ENCODE measurements at places on chromosomes 3 and 15.

- peak; percentile 26 for DNase-seq
These were observed 67.3 kb downstream of the MORC1 start for GRCh38 chr3:109050591-109051167.

- no peak for DNase-seq
These were observed 74.6 kb downstream of the GTPBP8 start for GRCh38 chr3:113065336-113065735.

GRCh38 chr3:11832981-11833905, 13.4 kb downstream of the TAMM41 start:
- no peak for DNase-seq

DNA sequence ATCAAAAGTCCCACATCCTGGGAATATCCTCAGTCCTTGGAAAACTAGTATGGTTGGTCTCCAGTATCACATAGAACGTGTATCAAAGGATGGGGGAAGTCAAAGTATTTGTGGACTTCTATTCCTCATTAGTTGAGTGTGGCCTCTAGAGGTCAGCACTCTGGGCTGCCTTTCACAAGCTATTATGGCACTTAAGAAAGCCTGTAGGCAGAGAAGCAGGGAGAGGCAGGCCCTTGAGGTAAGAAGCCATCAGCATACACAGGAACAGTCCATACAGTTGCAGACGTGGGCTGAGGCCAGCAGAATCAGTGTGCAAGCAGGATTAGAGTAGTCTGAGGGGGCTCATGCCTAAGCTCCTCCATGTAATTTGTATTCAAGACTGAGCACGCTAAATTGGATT, 341.7 kb downstream of the CLSTN2 start:
- no peak for DNase-seq

DNA sequence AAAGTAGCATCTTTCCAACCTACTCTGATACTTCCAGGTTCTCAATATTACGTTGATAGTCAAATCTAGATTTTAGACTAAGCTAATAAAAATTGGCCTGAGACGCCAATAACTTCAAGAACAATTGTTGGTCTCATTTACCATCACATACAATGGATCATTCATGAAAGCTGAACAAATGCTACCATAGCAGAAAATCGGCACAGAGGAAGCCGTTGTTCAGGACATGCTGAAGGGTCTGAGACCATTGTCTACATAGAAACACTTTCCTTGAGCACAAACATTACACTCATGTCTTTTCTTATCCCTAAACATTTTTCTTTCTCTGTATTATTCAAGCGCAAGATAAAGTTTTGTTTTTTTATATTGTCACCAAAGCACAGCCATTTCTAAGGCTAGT, 37.2 kb upstream of the FHIT start:
- DNase-seq, result no peak

DNA sequence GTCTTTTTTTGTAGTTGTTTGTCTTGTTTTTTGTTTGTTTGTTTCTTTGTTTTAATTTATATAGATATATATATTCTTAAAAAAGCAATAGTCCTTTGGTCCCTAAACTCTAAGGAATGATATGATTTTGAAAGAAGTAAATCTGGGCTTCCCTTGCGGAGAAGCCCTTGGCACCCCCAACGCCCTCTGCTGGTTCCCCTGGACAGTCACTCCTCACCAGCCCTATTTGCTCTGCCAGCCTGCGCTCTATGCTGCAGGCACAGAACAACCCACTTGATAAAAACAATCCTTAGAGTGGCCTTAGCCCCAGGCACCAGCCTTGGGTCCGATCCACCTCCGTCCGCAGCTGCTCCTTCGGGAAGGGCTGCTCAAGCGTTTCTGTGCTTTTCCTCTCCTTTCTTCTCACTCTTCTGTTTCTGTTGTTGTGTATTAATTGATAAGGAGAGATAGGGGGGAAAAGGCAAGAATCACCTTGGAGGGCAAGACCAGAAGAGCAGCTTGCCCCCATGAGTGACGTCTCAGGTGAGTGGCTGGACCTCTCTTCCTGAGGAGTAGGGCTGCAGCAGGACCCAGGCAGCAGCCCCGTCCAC, 13.7 kb upstream of the PARP6 start:
- DNase-seq, result peak; percentile 44

DNA sequence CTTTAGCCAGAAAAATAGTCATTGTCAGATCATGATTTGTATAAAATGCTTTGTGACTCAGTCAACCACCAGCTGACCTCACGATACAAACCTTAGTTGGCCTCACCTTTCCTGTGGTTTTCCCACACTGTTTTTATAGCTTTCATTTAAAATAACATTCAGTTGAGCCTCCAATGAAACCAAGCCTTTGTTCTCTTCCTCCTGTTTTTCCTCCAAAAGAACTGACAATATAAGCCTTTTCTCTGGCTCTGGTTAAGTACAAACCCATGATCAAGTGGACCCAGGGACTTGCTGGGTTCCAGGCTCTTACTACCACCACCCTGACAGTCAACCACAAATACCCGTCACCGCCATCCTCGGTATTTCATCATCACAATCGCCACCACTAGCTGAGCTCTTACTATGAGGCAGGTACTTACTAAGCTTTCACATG, 81.7 kb downstream of the TAMM41 start:
- DNase-seq, result peak; percentile 80

GRCh38 chr15:63189941-63190768, 749 bp downstream of the RAB8B start:
- no peak for DNase-seq

GRCh38 chr15:90956274-90957030, 1.8 kb downstream of the RCCD1 start:
- DNase-seq, result peak; percentile 72

DNA sequence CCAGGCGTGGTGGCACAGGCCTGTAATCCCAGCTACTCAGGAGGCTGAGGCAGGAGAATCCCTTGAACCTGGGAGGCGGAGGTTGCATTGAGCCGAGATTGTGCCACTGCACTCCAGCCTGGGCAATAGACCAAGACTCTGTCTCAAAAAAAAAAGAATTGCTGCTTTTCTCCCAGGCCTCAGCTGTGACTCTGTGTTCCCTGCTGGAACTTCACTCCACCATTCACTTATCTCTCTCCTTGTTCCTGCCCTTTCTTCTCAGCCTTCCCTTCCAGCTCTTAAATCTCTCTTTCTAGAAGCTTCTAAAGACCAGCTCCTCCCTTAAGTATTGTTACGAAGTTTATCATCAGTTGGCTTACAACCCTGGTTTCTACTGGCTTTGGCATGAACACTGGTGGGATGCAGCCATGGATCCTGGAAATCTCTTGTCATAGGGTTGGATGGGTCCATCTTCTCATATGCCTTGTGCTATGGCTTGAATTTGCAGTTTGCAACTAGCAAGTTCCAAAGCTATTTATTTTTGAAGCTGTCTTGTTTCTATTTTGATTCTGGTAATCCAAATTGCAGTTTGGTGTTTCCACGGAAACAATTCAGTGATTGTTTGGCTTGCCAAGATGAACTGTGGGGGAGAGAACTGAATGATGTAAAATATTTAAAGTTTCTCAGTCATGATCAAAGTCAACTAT, 10.5 kb downstream of the C3orf62 start:
- DNase-seq, result no peak

GRCh38 chr3:37075955-37076354, 82.6 kb downstream of the MLH1 start:
- DNase-seq, result no peak

- no peak for DNase-seq
These were observed 851 bp upstream of the TEX55 start for GRCh38 chr3:119145128-119145499.

DNA sequence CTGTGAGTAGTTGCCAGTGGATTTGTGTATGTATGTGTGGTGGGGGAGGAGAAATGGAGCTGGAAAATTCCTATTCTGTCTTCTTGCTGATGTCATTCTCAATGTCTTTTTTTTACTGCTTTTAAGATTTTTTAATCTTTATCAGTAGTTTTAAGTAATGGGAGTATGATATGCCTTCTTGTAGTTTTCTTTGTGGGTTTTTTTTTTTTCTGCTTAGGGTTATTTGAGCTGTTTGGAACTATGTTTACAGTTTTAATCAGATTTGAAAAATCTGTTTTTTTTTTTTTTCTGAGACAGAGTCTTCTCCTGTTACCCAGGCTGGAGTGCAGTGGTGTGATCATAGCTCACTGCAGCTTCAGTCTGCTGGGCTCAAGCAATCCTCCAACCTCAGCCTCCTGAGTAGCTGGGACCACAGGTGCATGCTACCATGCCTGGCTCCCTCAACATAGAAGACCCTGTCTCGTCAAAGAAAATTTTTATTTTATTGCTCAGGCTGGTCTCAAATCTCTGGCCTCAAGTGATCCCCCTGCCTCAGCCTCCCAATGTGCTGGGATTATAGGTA, 37.1 kb downstream of the RPL39L start:
- DNase-seq, result no peak
